ENCODE measurements at places on chromosomes 6 and 20.

- peak; percentile 54 for DNase-seq
Measured at GRCh38 chr6:4848382-4849068, 72.3 kb downstream of the CDYL start.

- peak; percentile 32 for DNase-seq
Measured at GRCh38 chr6:42105156-42105648, 37.2 kb downstream of the C6orf132 start.

GRCh38 chr20:38167851-38168760 is 3.0 kb upstream of the TGM2 start:
- DNase-seq, result no peak

DNA sequence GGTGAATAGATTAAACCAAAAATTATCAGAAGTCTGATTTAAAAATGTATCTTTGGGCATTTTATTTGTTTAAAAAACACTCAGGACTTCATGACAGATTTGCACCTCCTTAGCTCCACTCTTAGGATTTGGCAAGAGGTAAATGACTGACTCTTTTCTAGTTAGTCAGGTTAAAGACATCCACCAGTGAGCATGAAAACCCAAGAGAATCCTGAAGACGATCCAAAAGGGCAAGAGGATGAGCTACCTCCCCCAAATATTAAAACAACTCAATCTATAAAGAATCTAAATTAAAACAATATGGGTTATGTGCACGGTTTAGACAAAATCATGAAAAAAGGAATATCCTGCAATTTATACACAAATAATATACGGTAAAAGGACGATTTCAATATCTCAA is 89.4 kb upstream of the OPRM1 start:
- DNase-seq, result no peak

- DNase-seq, result no peak
Measured at GRCh38 chr20:540391-541201, 3.0 kb downstream of the CSNK2A1 start.

- no peak for DNase-seq
Measured at GRCh38 chr20:31835977-31836852, 9.2 kb downstream of the FOXS1 start.

DNA sequence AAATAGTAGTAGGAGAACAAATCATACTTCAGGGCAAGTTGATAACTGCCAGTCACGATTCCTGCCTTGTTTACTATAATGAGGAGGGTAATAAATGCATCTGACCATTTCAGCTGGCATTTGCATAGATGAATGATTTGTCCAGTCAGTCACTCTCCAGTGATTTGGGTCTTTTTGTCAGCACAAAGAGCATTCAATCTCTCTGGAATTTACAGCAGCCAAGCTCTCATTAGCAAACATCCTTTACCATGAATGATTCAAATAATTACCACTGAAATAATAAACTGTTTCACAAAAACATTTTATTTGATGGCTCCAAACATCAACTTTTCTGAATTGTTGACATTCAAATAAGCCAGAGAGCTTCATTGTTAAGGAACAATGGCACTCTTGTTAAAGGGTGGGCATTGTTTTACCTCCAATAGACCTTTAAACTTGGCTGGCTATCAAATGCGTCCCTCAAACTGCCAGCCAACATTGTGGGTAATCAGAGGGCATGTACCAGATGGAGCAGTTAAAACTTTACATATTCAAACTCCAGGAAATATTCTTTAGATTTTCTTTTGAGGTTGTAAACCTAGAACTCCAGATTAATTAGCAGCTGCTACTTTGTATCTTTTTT is 30.0 kb upstream of the FBXL4 start:
- DNase-seq, result no peak

GRCh38 chr20:19697415-19697814 is 60.6 kb upstream of the RIN2 start:
- DNase-seq, result no peak

GRCh38 chr6:3542032-3542640 is 85.3 kb upstream of the SLC22A23 start:
- no peak for DNase-seq

DNA sequence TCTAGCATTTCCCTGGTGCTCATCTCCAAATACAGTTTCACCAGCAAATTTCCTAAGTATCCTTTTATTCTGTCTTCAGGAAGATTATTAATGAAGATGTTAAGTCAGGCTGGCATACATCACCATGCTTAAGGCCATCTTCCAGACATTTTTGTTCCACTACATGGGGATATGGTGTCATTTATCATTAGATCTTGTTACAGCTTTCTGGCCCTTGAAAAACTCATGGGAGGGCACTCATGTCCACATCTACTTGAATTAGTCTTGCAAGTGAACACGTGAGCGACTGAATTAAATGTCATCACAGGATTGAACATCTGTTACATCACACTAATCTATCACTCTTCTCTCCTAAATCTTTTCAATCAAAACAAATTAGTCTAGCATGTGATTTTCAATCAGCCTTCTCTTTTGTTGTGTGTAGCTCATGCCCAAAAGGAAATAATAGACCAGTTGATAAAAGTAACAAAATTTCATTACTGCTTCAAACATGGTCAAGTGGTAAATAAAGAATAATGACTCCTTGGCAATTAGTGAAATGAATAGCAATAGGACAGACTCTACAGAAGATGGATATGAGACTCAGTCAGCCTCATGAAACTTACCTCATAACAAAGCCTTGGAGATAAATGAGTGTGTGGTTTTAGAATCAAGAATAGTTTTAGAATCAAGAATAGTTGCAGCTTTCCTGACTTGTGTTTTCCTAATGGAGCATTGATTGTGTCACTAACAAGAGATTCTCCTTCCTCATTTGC is 80.5 kb downstream of the MTFR2 start:
- DNase-seq, result no peak

- DNase-seq, result no peak
Measured at GRCh38 chr6:54624779-54625178, 221.8 kb upstream of the FAM83B start.

DNA sequence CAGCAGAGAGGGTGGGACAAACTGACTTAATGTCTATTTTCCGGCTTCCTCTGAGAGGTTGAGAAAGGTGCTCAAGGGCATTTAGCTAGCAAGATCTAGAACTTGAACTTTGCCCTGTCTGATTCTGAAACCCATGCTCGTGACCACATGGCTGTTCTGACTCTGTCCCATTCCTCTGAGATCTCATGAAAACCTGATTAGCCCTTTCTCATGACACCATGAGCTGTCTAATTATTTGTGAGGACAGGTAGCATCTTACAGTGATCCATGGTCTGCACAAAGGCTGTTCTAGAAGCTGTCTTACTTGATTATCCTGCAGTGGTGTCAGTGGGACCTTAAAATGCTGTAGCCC is 89.6 kb upstream of the TOX2 start:
- no peak for DNase-seq

DNA sequence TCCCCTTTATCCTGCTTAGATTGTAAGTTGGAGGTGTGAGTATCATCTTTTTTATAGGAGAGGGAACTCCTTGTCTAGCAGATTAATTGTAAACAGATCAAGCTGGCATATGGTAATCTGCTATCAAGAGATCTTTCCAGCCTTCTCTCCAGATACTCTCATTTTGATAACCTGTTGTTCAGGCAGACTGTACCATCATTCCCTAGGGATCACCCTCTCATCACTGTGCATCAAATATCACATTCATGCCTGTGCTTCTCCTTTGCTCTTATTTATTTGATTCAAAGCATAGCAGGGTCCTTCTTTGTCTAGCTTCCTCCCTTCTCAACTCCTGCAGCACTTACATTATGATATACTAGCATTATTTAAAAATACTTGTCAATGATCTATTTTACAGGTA is 73.8 kb downstream of the LRRC1 start:
- DNase-seq, result no peak

GRCh38 chr6:134619789-134620188 is 301.9 kb upstream of the SGK1 start:
- no peak for DNase-seq

- no peak for DNase-seq
Measured at GRCh38 chr20:38829296-38829875, 23.9 kb downstream of the PPP1R16B start.

GRCh38 chr6:78594668-78595066 is 272.7 kb upstream of the IRAK1BP1 start:
- no peak for DNase-seq

DNA sequence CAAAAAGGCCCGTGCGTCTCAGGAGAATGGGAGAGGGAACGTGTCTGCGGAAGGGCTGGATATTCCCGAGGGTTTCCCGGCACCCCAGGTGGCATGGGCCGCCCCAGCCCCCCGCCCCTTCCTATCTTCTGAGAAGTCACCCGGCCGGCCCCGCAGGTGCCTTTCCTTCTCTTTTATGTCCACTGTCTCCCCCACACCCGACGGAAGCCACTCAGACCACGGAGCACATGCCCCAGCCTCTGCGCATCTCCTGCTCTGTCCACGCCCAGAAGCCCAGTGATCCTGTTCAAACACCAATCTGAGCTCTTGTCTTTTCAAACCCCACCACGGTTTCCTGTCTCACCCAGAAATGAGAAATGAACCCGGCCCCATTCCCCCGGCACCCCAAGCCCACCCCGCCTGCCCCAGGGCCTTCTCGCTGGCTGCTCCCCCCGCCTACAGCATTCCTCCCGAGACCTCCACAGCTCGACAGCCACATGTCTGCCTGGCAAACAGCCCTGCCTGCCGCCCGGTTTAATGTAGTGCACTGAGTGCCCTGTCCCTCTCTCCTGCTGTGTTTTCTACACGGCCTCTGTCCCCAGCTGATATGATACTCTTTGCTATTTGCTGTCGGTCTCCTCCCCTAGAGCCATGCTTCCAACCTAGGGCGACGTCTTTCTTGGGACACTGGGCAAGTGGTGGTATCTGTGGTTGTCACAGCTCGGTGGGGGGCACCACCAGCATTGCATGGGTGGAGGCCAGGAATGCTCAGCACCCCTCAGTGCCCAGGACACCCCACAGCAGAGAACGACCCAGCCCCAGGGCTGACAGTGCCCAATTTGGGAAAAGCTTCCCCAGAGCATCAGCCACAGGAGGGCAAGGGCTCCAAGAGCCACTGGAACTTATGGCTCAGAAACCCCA is 182.7 kb downstream of the TAF4 start:
- no peak for DNase-seq

DNA sequence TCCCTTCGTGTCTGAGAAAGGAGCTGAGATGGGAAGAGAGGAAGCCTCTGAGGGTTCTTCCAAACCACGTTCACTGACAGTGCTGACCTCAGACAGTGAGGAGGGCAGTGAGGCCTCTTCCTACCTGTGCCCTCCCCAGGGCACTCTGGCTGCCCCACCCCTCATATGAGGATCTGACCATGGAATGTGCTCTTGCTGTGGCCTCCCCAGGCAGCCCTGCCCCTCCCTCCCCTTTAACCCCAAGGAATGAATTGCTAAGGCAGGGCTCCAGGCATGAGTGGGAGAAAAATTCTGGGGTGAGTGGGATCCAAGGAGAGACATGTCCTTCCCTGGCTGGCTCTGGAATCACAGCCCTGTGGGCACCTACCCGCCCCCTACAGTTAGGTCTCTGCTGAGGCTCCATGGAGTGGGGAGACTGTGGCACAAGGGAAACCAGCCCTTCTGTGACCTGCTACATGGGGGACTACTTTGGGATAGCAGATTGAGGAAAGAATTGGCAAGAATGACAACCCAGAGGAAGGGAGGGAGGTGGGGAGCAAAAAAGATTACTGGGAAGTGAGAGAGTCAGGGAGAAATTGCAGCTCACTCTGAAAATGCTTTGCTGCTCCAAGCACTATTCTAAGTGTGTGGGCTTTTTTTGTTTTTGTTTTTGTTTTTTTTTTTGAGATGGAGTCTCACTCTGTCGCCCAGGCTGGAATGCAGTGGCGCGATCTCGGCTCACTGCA is 29.4 kb downstream of the TNXB start:
- no peak for DNase-seq

- DNase-seq, result no peak
Measured at GRCh38 chr6:169186496-169187169, 67.0 kb downstream of the THBS2 start.

DNA sequence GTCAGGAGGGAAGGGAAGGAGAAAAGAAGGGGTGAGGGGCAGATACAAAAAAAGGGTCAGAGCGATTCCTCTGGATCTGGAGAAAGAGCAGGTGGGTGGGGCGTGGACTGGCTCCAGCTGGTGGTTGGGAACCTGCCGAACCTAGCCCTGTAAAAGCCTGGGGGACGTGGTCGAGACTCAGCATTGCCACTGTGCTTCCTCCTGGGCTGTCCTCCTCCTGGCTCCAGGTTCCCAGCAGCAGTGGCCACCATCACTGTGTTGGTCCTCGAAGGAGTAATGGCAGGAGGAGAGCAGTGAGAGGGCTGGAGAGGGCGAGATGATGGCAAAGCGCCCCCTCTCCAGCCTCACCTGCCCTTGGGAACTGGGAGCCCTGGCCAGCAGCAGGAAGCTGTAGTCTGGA is 3.5 kb upstream of the RAET1L start:
- no peak for DNase-seq

GRCh38 chr20:10524034-10524476 is 89.0 kb downstream of the SLX4IP start:
- peak; percentile 70 for DNase-seq

GRCh38 chr6:37187321-37188022 is 17.5 kb downstream of the PIM1 start:
- DNase-seq, result no peak

DNA sequence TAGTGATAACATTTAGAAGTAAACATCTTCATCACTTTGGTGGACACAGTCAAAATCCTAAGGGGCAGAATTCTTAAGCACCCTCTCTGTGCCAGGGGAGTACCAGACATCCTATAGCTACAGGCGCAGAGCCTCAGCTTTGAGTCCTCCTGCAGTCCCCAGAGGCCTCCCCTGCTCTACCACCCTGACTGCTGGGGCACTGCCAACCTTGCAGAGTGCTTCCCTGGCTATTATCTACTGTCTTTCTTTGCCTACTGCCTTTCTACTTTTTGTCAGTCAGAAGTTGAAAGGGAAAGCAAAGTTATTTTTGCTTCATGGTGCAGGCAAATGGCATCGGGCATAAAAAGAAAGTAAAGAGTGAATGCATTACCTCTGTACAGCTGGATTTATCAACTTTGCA is 80.1 kb downstream of the AIG1 start:
- no peak for DNase-seq

DNA sequence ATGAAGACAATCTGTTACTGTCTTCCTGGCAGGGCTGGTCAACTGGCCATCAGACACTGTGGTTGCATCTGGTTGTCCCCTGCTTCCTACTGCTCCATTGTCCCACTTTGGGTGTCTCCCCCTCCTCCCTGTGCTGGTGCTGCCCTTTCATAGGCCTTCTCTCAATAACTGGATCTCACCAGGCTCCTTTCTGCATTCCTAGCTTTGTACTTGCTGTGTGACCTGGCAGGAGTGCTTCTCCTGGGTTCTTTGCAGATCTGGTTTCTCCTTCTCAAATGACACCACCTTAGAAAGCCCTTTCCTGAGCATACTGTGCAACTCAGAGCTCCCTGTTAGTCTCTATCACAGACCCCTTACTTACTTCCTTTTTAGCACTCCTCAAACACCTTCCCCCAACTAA is 223.0 kb downstream of the BCKDHB start:
- DNase-seq, result no peak

Measured in WTC11 (cell line).